IPS DF 19.7 (cell line): ENCODE measurements at places on chromosomes 5 and 9.

DNA sequence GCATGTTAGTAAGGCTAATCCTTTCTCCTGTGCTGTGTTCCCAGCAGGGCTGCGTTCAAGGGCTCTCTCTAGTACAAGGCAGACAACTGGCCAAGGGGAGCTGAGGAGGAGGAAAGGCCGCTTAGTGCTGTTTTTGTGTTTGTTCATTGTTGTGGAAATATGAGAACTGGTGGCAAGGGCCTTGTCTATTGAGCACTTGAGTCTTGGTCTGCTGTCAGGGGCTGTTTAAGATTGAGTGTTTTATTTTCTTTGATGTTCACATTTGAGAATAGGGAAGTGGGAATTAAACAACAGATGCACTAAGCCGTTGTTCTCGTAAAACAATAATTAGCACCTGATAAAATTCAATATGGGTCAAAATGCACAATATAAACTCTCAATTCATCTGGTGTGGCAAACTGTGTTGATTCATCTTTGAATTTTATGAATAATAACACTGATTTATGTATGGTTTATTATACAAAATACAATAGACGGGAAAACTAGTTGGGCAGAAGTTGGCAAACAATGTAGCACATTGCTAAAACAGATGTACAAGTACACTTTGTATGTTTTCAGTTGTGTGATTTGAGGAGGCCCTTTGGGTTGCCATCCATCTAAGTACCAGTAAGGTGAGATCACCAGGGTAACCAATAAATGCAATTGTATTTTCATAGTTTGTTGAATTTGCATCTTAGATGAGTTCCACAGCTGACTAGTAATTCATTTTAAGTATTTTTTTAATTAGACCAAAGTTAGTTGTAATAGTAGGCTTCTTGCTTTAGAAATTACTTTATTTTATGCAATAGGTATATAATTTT, 97.6 kb upstream of the GRHPR start:
- DNase-seq, result no peak

- DNase-seq, result no peak
Measured at GRCh38 chr5:141192110-141192725, at the start of gene PCDHB10. Gene PCDHB10 (plus strand): TSS chr5:141192353. CDS start chr5:141192553, 200 bp downstream.

- DNase-seq, result no peak
Measured at GRCh38 chr5:83085106-83085505, 7.8 kb downstream of the XRCC4 start.

- DNase-seq, result peak; percentile 95
Measured at GRCh38 chr5:138632900-138633489, 57.8 kb upstream of the HSPA9 start.

GRCh38 chr9:80569236-80569635, 997.5 kb downstream of the TLE4 start:
- DNase-seq, result no peak

- DNase-seq, result no peak
Measured at GRCh38 chr9:133715866-133716563, 22.1 kb downstream of the SARDH start.

DNA sequence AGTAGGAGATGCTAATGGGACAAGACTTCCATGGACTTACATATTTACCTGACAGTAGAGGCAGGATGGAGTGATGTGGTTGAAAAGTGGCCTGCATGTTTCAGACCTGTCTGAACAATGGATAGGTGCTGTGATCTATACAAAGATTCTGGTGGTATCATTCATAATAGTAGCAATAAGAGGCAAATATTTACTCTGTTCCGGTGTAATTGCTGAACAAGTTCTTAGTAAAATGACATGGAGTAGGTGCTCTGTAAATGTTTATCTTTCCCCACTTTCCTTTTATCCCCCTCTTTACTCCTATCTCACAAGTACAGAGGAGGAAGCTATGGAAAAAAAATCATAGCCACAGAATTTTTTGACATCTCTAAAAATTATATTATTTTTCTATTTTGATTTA, 159.0 kb upstream of the SLC12A2 start:
- DNase-seq, result no peak

GRCh38 chr5:50702615-50703366, 36.4 kb downstream of the PARP8 start:
- no peak for DNase-seq

- no peak for DNase-seq
Measured at GRCh38 chr5:12934722-12935121, 1009.8 kb downstream of the DNAH5 start.

DNA sequence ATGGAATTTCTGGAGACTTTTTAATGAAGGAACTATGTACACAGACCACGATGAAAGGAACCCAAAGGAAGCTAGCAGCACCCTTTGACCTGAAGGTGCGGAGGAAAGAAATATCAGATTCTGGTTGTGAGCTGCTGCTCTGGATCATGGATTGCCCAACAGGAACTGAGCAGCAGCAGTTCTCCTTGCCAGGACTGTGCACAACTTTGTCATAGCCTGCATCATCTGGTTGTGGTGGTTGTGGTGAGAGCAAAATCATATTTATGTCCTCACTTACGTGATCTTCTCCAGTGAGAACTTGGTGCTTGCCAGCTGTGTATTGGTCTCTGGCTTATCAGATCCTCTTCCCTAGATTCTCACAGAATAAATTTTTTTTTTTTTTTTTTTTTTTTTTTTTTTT, 70.7 kb upstream of the LPAR1 start:
- no peak for DNase-seq

- no peak for DNase-seq
Measured at GRCh38 chr5:33371660-33372059, 69.1 kb upstream of the TARS1 start.

- DNase-seq, result no peak
Measured at GRCh38 chr5:38400365-38400764, 142.0 kb downstream of the EGFLAM start.

DNA sequence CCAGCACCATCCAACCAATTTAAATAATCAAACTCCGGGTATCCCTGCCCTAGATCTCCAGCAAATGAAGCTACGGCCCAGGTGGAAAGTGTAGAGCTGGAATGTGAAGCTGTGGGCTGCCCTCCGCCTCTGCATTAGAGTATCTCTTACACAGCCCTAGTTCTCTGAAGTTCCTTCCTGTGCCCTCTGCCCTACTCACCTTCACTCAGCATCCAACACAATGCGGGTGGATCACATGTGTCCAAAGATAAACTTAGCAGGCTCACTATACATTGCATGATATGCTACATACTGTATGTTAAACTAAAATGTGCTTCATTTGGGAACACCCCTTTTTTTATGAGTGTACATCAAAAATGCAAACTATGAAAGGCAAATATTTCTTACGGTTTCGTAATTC, 70.0 kb upstream of the RAD23B start:
- no peak for DNase-seq
